ENCODE measurements at places on chromosomes 16 and 17.

GRCh38 chr16:73565263-73565662, 517.3 kb upstream of the ZFHX3 start:
- no peak for DNase-seq

- no peak for DNase-seq
These were observed 192.4 kb upstream of the HSBP1 start for GRCh38 chr16:83615141-83615952.

DNA sequence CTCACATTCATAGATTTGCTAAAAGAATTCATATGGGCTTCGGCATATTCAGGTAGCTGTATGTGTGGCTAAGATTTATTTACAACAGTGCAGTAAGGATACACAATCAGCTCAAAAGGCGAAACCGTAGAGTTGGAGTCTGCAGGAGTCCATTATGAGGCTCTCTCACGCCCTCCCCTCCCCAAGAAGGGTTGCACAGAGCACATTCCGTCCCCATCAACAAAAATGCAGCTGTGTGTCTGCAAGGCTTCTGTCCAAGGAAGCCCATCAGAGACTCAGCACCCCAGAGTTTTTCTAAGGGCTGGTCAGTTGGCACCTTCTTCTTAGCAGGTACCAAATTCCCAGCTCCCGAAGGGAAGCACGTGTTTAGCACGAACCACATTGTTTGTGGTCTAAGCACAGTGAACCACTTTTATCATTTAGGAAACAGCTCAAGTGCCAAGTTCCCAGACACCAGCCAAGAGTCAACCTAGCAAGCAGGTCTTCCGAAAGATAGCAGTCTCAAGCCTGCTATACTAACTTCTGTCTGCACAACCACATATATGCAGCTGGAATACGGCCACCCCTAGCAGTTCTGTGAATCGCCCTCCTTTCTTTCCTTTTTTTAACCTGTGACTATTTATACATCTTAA, 28.5 kb upstream of the MEAK7 start:
- no peak for DNase-seq

DNA sequence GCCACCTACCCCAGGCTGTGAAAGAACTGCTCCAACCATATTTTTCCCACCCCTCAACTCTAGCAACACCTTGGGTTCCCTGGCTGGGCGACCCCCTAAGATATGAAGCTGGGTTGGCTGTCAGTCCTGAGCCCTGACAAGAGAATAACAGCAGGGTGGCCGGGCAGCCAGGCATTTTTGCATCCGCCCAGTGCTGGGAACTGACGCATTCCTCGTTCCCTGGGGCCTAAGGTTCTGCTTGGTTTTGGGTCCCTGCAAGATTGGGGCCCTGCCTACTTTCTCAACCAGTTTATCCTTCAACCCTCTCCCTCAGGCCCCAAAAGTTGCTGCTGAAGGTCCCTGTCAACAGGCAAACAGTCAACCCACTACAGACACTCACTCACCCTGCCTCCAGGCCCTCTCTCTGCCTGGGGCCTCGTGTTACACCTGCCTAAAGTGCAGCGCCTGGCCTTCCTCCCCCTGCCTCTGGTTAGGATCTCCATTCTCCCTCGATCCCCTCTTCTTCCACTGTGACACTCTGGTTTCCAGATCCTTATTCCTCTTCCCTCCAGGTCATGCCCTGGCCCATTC, 151.5 kb downstream of the STX8 start:
- DNase-seq: no peak

DNA sequence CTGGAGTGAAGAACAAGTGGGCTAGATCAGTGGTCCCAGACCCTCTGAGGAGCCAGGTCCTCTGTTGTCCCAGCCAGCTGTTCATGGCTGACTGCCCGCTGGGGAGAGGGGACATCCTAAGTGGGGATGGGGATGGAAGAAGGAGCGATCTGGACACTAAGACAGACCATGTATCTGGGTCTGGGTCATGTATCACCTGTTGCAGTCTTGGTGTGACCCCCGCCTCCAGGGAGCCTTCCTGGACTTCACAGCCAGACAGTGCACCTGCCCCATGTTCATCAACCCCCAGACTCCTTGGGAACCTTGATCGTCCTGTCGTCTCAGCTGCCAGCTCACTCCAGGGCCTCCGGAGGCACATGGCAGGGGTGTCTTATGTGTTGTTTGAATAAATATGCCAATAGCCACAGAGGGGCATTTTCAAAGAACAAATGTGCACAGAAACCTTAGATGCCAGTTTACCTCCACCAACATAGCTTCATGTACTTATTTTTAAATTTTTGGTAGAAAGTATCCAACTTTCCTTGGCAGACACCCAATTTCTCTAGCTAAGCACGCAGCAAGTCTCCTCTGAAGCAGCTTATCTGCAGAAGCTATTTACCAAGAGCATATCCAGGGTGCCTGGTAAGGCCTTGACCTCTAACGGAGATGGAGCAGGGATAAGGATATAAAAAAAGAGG, 43.2 kb downstream of the CRISPLD2 start:
- DNase-seq: no peak

- no peak for DNase-seq
These were observed 1239.8 kb upstream of the GOT2 start for GRCh38 chr16:59973966-59974365.

DNA sequence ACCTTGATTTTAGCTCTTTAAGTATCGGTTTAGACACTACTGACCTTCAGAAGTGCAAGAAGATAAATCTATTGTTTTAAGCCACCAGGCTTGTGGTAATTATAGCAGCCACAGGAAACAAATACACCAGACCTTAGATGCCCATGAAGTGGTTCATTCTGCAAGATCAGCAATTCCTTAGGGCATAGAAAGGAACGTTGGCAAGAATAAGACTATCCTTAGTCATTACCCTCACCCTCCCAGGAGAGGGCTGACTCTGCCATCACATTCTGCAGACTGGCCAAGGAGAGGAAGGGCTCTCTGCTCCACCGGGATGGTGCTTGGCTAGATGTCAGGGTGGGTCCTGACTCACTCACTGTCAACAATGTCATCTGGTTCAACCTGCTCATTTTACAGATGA, 14.1 kb upstream of the NDEL1 start:
- DNase-seq: no peak

DNA sequence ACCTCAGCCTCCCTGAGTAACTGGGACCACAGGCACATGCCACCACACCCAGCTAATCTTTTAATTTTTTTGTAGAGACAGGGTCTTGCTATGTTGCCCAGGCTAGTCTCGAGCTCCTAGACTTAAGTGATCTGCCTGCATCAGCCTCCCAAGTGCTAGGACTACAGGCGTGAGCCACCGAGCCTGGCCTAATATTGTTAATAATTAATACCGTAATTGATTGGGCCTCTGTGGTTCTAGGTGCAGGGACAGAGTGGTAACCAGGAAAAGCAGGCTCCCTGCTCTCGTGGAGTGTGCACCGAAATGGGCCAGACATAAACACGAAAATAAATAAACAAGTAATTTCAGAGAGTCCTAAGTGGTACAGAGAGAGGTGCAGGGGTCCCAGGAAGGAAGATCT, 241.0 kb downstream of the GSG1L start:
- DNase-seq: no peak

- DNase-seq: no peak
These were observed 2.2 kb upstream of the KRT33A start for GRCh38 chr17:41352597-41353366.
